ENCODE measurements at places on chromosomes 1 and 21.

- no peak for DNase-seq
These were observed 47.1 kb upstream of the ACADM start for GRCh38 chr1:75677443-75677842.

GRCh38 chr1:29425631-29426030 lies 189.3 kb downstream of the PTPRU start:
- no peak for DNase-seq

- DNase-seq = no peak
These were observed 16.7 kb upstream of the WASF2 start for GRCh38 chr1:27506703-27507102.

DNA sequence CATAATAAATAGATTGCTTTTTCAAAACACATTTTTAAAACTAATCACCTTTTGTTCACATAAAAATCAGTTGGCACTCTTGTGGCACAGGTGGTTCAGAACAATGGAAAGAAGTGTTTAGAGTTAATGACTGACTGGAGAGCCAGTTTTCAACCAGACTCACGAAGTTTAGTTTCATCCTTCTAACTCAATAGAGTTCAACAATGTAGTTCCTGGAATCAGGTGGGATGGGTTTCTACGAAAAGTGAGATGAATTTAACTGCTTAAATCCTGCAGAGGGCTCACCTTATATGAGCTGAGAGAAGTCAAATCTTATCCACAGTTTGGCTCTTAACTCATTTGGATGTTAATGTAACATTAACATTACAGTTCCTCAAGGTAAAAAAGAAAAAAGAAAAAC lies 116.5 kb downstream of the SMYD2 start:
- no peak for DNase-seq

DNA sequence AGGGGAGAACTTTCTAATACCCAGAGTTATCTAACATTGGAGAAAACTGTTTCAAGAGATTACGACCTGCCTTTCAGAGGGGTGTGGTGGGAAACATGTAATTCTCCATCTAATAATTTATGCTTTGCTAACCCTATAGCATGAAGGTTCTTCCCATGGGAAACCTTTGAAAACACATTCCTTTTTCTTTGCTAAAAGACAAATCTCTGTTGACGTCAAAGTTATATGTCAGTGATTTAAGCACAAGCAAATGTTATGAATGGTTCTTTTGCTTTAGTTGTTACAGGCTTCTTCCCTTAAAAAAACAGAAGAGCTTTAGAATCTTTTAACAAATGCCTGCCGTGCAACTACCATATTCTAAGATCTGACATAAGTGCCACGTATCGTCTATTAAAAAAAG lies 19.2 kb downstream of the FMO2 start:
- no peak for DNase-seq

DNA sequence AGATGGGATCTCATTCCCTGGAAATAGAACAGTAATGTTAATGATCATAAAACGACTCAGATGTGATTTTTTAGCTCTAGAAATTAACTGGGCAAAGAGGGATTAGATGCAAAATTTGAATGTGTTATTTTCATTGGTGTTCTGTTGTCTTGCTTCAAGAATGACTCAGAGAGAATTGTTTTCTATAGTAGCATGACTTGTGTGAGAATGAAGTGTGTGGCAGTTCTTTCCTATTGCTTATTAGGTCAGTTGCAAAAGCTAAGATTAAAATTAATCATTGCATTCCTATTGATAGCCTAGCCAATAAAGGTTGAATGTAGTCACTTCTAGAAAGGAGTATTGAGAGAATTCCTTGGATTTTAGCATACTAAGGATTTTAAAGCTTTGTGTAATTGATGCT lies 22.9 kb downstream of the SPEN start:
- DNase-seq = no peak

GRCh38 chr1:162020150-162020549 lies 3.5 kb downstream of the OLFML2B start:
- DNase-seq = no peak

DNA sequence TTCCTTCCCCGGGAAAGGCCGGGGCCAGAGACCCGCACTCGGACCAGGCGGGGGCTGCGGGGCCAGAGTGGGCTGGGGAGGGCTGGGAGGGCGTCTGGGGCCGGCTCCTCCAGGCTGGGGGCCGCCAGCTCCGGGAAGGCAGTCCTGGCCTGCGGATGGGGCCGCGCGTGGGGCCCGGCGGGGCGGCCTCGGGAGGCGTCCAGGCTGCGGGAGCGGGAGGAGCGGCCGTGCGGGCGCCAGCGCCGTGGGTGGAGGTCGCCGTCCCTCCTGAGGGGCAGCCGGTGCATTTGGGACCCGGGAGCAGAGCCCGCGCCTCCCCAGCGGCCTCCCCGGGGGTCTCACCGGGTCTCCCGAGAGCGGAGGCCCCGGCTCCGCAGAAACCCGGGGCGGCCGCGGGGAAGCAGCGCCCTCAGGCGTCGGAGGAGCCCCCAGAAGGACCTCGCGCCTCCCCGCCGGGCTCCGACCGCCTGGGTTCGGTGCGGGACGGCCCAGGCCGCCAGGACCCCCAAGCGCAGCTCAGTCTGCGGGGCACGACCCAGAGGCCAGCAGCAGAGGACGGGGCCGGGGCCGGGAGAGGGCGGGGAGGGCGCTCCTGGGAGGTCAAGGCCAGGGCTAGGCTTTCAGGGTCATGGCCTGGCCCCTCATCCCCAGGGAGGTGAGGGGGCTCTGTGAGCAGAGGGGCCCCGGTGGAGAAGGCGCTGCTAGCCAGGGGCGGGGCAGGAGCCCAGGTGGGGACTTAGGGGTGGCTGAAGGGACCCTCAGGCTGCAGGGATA lies 7.2 kb upstream of the SLX9 start:
- peak; percentile 59 for DNase-seq

DNA sequence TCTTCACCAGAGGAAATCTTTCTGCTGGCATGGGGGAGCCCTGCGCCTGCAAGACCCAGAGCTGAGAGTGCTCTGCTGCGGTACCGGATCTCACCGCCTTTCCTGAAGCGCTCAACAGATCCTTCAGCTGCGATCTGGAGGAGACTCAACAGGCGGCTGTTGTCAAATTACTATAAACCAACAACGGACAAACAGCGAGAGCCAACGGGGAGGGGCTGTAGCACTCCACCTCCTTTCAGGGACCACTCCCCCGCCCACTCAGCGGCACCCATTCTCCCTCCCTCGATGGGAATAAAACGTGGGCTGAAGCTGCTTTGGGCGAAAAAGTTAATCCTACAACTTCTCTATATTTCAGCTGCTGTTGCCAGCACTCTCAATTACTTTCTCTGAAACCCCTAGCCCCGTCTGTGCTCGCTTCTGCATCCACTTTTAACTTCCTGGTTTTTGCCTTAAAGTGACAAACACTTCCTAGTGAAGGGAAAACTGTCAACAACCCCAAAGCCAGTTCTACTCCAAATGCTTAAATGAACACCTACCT lies at the start of gene FMO5:
Gene FMO5 (minus strand): TSS at position 147 of the 538 bp plus-strand sequence. CDS start 310 bp downstream, outside the sequence.
- DNase-seq = no peak

DNA sequence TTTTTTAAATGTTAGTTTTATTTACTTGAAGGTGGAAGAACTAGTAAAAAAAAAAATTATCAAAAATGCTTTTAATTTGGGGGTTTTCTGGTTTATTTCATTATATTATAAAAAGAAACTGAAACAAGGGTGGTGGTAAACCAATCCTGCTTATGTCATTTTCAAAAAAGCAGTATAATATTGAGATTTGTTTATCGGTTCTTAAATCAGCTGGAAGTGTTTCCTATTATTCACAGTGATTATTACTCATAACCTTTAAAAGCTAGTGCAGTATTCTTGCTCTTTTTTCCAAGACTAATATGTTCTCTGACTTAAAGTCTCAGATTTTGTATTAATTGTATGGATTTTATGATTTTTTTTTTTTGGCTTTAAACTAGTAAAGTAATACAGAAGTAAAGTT lies 5.4 kb upstream of the LRRC40 start:
- no peak for DNase-seq

- DNase-seq = no peak
These were observed 6.7 kb upstream of the MAN1C1 start for GRCh38 chr1:25609921-25610320.

DNA sequence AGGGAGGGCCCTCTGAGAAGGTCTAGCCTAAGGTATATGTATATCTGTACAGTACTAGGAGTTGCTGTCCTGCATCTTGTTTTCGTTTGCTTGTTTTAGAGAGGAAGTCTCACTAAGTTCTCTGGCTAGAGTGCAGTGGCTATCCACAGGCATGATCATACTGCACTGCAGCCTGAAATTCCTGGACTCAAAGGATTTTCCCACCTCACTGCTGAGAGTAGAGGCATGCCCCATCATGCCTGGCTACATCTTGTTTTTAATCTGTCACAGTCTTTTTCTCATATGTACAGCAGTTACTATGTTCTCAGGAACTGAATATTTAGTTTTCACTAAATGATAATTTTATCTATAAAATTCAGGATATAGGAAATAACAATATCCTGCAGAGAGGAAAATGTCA lies 15.3 kb upstream of the PYHIN1 start:
- DNase-seq = no peak

- DNase-seq = no peak
These were observed 3.7 kb upstream of the CCN1 start for GRCh38 chr1:85576642-85577418.

GRCh38 chr1:67345556-67345955 lies 37.9 kb downstream of the IL12RB2 start:
- DNase-seq = no peak
